ENCODE measurements at places on chromosomes 6 and 20. TPM values are rescaled to one million over a fixed set of nuclear protein-coding genes. Genes with fewer than 3 reads are reported as not detected.
A peak's percentile ranks its signal among the peaks of the same experiment; 100 is the strongest.

Gene THBD
- total RNA-seq = 1.8 TPM

DNA sequence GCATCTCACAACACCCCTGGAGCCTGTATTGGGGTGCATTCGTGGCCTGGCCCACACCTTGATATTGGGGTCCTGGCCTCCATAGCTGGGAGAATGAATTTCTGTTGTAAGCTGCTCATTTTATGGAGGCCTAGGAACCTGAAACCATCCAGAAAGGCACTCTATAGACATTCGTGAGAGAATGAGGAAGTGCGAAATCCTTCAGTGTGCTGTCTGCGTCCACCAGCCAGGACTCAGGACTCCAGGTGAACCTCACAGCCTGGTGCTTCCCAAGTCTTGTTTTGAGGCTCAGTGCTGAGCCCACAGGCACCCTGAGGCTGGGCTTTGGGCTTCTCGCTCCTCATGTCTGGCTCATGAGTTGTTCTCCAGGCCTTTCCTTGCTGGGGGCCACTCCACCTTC lies 11.9 kb upstream of the RBBP8NL start:
- no peak for DNase-seq

Gene FAM83D
- 3.4 TPM for total RNA-seq

Gene ADIG
- not detected for total RNA-seq

Gene SALL4
- total RNA-seq = 0.05 TPM

Gene PLEKHG1
- 24.1 TPM for total RNA-seq

Gene TMEM244
- not detected for total RNA-seq

Gene IPCEF1
- 2.3 TPM for total RNA-seq

GRCh38 chr20:51385646-51386530 lies 156.6 kb downstream of the NFATC2 start:
- peak; percentile 32 for DNase-seq

GRCh38 chr20:37543828-37544227 lies 16.2 kb upstream of the BLCAP start:
- DNase-seq = no peak

- DNase-seq = no peak
These were observed 668.6 kb downstream of the UTRN start for GRCh38 chr6:144953552-144954240.

DNA sequence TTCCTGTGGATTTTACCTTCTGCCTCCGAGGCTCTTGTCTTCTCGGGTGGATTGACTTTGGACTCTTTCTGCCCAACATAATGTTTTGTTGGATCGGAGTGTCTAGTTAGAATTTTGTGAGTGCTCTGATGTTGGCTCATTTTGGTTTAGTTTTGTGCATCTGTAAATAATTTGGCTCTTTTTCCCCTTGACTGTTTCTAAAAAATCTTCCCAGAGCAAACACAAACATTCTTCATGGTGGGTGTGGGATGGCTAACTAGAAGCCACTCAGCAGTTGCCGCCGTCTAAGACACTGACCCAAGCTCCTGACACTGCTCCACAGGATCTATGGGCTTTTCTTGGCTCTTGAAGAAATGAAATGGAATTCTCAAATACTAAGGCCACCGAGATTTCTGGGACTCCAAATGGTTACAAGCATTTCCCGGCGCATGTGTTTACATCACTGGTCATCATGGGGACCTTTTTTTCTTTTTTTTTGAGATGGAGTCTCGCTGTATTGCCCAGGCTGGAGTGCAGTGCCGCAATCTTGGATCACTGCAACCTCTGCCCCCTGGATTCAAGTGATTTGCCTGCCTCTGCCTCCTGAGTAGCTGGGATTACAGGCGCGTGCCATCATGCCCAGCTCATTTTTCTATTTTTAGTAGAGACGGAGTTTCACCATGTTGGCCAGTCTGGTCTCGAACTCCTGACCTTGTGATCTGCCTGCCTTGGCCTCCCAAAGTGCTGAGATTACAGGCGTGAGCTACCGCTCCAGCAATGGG lies 92.0 kb upstream of the FRMD1 start:
- DNase-seq = no peak

Gene VSTM2L
- 2.6 TPM for total RNA-seq

DNA sequence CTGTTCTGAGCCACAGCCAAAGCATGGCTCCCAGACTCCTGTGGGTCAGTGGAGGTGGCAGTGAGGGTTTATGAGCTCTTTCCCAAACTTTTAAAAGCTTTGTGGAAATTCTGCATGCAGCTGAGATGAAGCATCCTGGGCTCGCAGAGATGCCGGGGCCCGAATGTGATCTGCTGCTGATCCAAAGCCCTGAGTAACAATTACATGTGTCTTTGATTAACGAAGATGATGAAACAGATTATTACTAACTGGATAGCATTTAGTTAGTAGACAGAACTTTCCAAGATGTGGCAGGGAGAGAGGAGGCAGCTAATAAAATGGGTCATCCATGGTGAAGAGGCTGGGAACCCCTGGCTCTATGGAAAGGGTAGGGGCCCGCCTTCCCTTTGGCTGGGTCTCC lies 43.9 kb upstream of the MDFI start:
- DNase-seq = no peak

Gene KIF13A
- 45.6 TPM for total RNA-seq

DNA sequence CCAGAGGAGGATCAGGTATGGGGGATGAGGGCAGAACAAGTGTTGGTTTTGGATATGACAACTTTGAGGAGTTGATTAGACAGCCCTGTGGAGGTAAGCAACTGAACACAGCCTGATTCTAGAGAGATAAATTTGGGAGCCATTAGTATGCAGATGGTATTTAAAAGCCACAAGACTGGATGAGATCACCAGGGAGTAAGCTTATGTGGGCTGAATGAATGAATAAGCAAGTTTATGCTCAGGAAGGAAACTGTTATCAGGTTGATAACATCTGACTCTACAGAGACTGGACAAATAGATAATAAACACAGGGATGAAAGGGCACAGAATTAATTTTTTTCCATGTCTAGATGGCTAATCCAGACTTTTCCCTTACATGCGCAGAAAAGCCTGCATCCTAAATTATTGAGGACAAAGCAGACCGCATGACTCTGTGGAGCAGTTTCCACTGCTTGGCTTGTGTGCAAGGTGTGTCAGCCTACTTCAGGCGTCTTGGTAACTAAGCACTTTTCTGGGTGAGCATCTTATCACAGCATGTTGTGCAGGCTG lies 150.6 kb downstream of the GJA10 start:
- DNase-seq = no peak

Gene WFDC10A
- total RNA-seq = not detected

GRCh38 chr6:113050979-113051378 lies 703.8 kb downstream of the RFPL4B start:
- DNase-seq = no peak

Gene BPIFA1
- total RNA-seq = not detected

GRCh38 chr20:33567949-33568348 lies 78.1 kb downstream of the CBFA2T2 start:
- DNase-seq = no peak
